Progenitor cell of endocrine pancreas (in vitro differentiated cells): ENCODE measurements at places on chromosomes 5 and 9.
A peak's percentile ranks its signal among the peaks of the same experiment; 100 is the strongest.

GRCh38 chr5:59988396-59988795 lies 94.9 kb upstream of the PDE4D start:
- DNase-seq, result no peak

DNA sequence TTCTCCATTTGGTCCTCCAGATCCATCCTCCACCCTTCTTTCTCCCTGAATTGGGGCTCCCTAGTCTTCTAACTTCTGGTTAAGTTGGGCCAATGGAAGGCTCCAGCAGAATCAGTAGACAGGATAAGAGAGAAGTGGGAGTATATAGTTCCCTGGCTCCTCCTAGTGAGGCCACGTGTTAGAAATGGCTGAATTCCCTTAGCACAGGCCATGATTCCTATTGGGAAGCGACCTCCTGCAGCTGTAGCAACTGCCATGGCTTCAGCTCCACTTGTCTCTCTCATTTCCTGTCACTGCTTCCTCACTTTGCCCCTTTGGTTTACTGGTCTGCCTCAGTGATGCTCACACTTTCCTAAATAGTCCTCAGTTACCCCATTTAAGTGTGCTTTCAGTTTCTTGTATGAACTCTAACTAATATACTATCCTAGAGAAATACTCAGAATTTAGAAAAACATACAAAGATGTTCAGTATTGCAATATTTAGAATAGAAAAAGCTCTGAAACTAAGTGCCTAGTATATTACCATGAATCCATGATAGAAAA lies 104.8 kb upstream of the SMARCA2 start:
- DNase-seq, result no peak

DNA sequence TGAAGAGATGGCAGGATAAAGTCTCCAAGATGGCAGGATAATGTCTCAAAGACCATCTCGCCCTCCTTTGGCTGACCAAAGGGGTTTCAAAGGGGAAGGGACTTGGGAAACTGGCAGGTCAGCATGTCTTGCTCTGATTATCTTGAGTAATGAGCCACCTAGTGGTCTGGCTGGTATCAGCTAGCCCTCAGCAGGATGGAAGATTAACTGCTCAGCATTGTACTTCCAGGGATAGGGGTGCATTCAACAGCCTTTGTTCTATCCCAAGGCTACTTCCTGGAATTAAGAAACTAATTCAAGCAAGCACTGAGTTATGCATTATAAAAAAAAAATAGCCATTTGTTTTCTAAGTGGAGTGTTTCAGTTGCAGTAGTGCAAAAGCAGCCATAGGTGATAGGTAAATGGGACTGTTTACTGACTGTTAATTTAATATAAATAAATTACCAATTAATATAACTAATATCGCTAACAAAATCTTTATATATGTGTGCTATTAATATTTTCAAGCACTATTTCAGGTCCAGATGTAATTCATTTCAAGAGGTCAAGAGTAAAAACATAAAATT lies 555.5 kb downstream of the CDH9 start:
- DNase-seq, result peak; percentile 11

GRCh38 chr5:154141745-154142221 lies 48.8 kb upstream of the GALNT10 start:
- no peak for DNase-seq

GRCh38 chr5:181200816-181201215 lies 4.2 kb downstream of the TRIM7 start:
- DNase-seq, result no peak

GRCh38 chr5:219460-219863 lies 1.3 kb downstream of the SDHA start:
- no peak for DNase-seq

- DNase-seq, result no peak
Measured at GRCh38 chr5:92652756-92653155, 928.3 kb downstream of the NR2F1-AS1 start.

GRCh38 chr5:21051945-21052344 lies 1063.9 kb upstream of the CDH18 start:
- no peak for DNase-seq

DNA sequence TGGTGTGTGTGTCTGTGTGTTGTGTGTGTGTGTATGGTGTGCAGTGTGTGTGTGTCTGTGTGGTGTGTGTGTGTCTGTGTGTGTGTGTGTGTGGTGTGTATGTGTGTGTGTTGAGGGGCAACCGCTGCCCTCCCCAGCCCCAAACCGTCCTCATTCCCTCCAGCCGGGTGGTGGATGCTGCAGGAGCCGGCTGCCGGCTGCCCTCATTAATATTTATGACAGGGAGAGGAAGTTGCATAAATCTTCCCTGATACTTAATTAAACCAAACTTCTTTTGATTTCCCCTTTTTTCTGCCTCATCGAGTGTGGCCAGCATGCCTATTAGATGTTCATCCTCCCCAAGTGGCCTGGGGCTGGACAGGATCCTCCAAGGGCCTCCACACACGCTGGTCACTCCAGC lies 121.4 kb upstream of the MVB12B start:
- no peak for DNase-seq

- no peak for DNase-seq
Measured at GRCh38 chr9:112086627-112087026, 88.5 kb downstream of the SUSD1 start.

DNA sequence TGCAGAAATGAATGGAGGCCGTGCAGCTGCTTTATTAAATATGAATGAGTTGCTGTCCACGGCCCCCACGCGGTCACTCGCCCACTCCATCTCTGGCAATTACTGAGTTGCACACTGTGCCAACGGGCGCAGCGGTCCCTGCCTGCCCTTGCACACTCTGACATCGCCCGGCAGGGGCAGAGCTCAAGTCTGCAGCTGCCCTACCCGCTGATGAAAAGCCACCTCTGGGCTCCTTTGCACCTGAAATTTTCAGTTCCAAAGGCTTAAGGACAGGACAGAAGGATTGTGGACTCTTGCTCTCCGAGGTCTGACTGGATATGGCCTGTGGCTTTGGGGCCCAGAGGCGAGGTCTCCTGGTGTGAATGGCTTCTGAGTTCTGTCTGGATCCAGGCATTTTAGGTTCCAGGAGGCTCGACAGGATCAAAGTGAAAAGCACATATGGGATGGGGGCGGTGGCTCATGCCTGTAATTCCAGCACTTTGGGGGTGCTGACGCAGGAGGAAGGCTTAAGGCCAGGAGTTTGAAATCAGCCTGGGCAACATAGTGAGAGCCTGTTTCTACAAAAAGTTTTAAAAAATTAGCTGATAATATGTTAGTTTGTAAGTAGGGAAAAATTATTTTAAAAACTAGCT lies 201.8 kb downstream of the PAX5 start:
- DNase-seq, result no peak

DNA sequence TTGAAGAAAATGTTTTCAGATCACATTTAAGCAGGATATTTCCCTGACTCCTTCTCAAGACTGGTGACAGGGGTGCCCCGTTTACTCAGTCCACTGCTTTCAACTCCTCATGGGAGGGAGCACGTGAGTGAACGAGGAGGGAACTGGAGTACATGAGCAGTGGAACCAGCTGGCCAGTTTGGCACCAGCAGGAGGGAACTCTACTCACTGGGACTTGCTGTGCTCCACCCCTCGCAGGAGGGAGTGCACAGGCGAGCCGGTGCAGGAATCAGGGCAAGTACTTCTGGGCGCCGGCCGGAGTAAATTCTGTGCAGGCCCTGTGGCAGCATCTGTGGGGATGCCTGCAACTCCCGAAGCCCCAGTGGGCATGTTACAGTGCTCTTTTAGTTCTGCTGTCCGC lies 1941.1 kb upstream of the C9orf72 start:
- no peak for DNase-seq

GRCh38 chr9:82021198-82021597 lies 32.6 kb downstream of the SPATA31D1 start:
- DNase-seq, result no peak

DNA sequence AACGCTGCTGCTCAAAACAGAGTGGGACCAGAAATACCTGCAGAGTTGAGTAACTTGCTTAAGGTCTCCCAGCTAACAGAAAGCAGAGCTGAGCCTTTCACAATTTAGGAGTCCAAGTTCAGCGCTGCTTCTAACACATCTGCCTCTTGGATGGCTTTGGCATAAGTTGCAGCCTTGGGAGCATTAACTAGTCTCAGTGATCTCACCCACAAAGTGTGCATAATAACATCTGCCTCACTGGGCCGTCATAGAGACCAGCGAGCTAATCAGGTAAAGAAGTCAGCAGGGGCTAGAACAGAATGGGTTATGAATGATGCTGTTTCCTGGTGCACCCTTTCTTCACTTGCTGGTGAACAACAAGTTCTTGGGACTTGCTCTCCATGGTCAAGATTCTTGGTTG lies 36.5 kb downstream of the WWC1 start:
- DNase-seq, result no peak
